ENCODE measurements at places on chromosomes 2 and 18. TPM values are rescaled to one million over a fixed set of nuclear protein-coding genes. Genes with fewer than 3 reads are reported as not detected.

The GKN1 gene
- not detected for total RNA-seq

The CLEC4F gene
- total RNA-seq, result 0.60 TPM

The SH3RF3 gene
- 6.1 TPM for total RNA-seq

The PRLH gene
- total RNA-seq, result not detected

The BOLL gene
- not detected for total RNA-seq

The TUBA3E gene
- total RNA-seq, result not detected

The ADD2 gene
- total RNA-seq, result 1.7 TPM

The FBXO36 gene
- 8.4 TPM for total RNA-seq

The IL1RL1 gene
- total RNA-seq, result 6.6 TPM

The CRYBA2 gene
- not detected for total RNA-seq

The RAB10 gene
- 160 TPM for total RNA-seq

The UPP2 gene
- not detected for total RNA-seq

The CHRNG gene
- not detected for total RNA-seq

The POTEI gene
- total RNA-seq, result not detected

The CABYR gene
- total RNA-seq, result 1.2 TPM

The RGPD3 gene
- total RNA-seq, result 0.34 TPM

The ANKRD30B gene
- not detected for total RNA-seq

The FLACC1 gene
- 1.0 TPM for total RNA-seq

The KCNE4 gene
- total RNA-seq, result 2.4 TPM

The GAREM1 gene
- total RNA-seq, result 42.9 TPM

The SOCS6 gene
- total RNA-seq, result 26.5 TPM

The C2orf80 gene
- not detected for total RNA-seq
